HepG2 (cell line): ENCODE measurements at places on chromosomes 3 and 15.

- no peak for DNase-seq
Observed at GRCh38 chr3:45657853-45658252, 31.3 kb upstream of the SACM1L start.

- no peak for DNase-seq
Observed at GRCh38 chr3:13811614-13812013, 68.3 kb downstream of the WNT7A start.

DNA sequence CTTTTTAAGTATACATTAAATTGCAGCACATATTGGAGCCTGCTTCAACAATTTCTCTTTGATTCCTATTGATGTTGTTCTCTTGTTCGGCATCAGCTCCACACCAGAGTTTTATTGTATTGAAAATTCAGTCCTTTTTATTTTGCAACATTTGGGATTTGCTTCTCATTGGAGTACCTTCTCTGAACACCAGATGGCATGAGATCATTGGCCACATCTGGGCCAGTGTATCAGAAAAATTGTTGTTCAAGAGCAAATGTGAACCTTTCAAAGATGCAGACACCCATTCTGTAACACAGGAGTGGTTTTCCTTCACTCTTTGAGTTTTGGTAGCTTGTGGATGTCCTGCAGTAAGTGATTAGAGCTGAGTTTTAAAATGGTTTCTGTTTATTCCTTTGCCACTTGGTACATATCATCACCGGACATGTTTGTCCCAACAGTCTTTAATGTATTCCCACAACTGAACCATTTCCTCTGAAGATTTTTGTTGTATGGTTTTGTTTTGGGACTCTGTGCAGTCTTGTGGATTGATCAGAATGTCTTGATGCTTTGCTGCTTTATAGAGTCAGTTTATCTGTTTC, 96.1 kb downstream of the MCTP2 start:
- peak; percentile 29 for DNase-seq

DNA sequence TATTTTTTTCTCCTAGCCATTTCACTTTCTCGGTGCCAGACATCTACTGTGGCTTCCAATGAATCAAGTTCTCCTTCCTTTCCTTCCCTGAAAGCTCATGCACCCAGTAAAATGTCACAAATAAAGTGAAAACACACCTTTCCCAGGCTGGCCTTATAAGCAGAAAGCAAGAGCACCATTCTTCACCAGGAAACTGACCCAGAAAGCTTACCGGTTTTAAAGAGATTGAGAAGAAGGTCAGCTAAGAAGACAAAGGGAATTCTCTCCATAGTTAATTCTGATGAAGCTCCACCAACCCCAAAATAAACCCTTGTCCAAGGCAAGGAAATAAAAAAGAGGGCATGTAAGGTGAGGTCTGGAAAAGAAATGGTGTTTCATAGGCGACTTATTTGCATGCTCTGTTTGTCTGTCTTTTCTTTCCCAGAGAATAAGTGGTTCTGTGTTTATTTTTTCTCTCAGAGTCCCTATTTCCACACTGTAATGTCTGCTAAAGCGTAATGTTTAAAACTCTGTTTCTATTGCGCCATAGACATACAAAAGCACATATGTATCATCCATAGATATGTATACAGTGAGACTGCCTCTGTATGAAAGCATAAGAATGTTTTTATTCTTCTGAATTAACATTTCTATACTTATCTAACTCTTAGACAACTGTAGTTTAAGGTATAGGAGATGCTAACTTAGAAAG, 2.8 kb downstream of the LSAMP start:
- no peak for DNase-seq

GRCh38 chr3:50620420-50620819, 3.5 kb downstream of the MAPKAPK3 start:
- no peak for DNase-seq

- no peak for DNase-seq
Observed at GRCh38 chr3:71312461-71312860, 271.1 kb downstream of the FOXP1 start.

GRCh38 chr3:24401090-24401810, 93.4 kb downstream of the THRB start:
- DNase-seq: no peak

- DNase-seq: no peak
Observed at GRCh38 chr15:42511007-42511391, 15.6 kb downstream of the SNAP23 start.

GRCh38 chr3:171965067-171965712, 74.2 kb upstream of the FNDC3B start:
- DNase-seq: peak; percentile 38

GRCh38 chr3:179681492-179682263, 28.8 kb downstream of the USP13 start:
- DNase-seq: no peak

GRCh38 chr3:99825004-99825640, 7.5 kb downstream of the CMSS1 start:
- no peak for DNase-seq
